ENCODE measurements at places on chromosomes 1 and 21.
A peak's percentile ranks its signal among the peaks of the same experiment; 100 is the strongest.

- DNase-seq, result no peak
Observed at GRCh38 chr1:95340061-95340460, 106.1 kb downstream of the RWDD3 start.

DNA sequence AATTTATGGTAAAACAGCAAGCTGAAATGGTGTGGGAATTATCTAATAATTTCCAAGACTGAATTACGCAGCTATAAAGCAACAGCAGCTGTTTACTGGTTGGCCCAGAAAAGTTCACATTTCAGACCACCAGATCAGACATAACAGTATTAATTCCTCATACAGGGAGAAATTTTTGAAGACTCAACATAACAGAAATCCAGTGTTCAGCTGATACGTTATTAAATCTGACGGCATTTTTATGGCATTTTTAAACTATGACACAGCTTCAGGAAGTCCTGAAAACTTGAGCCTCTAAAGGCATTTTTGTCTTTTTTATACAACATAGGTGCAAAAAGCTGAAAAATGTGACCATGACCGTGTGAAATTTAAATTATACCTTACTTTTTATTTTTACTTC is 91.2 kb downstream of the APP start:
- DNase-seq, result no peak

DNA sequence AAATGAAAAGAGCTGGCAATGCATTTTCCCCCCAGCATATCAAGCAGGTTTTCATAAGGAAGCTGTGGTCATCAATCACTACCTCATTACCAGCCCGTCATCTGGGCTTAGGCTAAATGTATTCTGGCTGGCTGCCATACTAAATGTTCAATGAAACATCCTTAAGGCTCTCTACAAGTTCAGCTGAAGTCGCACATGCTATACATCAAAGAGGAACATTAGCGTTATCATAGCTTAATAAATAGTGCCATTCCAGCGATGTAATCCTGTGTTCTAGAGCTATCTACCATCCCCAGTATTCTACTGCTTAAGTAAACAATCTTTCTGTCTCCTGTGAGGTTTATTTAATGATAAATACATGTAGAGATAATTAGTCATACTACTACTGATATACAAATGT is 288.8 kb downstream of the DPYD start:
- peak; percentile 21 for DNase-seq

GRCh38 chr1:21308330-21308729 is 18.1 kb upstream of the ECE1 start:
- no peak for DNase-seq

GRCh38 chr1:65762081-65762862 is 30.4 kb upstream of the PDE4B start:
- DNase-seq, result no peak

DNA sequence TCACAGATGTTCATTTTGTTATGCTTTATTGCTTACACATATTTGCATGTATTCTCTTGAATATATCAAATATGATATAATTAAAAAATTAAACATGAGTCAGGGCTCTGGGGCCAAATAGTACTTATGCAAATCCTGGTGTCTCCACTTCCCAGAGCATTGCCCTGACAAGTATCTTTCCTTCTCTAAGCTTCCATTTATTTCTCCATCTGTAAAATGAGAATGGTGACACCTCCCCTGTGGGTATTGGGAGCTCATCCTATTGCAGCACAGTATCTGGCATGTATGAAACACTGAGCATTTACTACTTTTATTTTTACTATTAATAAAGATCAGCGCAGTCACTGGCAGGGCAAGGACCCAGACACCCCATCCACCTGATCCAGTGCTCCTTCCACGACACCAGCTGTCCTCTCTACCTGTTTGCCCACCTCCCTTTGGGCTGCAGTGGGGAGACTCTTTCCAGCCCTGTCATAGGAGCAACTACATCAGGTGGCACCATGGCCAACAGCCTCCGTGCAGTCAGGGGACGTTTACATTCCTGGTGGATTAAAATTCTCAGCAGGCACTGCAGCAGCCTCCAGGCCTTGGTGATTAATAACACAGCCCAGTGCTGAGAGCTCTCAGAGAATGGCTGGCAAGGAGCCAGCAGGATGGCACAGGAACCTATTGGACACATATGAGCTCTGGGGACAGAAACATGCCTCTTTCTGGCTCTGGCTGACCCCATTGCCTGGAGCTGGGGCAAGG is 113.0 kb downstream of the DMRTB1 start:
- no peak for DNase-seq

DNA sequence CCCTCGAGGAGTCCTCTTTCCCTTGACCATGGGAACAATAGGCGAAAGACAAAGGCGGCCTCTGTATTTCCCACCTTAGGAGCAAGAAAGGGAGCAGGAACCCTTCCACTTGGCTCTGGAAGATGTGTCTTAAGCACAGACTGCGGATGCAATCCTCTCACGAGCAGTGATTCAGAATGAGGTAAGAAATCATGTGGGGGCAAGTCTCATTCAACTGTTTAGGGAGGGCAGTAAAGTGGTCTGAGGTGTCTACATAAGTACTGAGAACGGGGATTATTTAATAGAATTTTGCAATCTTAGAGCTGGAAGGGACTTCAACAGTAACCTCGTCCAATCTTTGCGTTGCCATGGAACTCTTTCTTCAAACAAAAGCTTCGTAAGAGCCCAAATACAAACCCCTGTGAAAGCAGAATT is 1.6 kb upstream of the DYRK3 start:
- no peak for DNase-seq

GRCh38 chr1:171780583-171781175 is 781 bp upstream of the METTL13 start:
- no peak for DNase-seq

DNA sequence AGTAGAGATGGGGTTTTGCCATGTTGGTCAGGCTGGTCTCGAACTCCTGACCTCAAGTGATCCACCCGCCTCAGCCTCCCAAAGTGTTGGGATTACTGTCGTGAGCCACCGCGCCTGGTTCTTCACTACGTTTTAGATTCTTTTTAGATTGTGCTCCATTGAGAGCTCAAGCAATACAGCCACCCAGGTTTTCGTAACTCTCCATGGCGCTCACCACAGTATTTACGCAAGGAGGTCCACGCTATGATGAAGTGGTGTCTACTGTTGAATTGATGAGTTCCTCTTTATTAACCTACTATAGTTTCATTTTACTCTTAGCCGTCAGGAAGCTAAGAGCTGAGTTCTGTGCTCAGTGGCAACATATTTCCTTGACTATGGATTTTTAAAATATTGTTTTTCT is 1.8 kb upstream of the KIF1B start:
- no peak for DNase-seq

GRCh38 chr1:119956306-119956705 is 60.0 kb upstream of the ADAM30 start:
- DNase-seq, result no peak

DNA sequence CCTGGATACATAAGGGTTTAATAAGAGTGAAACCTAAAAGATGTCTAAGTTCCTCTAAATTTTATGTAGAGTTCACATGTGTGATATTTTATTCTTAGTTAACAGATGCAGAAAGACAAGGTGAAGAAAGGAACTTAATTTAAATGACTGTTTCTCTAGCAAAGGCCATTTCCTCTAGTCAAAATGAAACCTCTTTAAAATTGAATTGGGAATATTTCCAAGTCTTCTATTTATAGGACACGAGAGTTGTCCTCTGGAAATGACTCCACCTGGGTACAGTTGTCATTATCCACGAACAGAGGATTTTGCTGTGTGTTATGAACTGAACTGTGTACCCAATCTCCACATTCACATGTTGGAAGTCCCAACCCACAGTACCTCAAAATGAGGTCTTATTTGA is 64.5 kb upstream of the KCNK1 start:
- no peak for DNase-seq

DNA sequence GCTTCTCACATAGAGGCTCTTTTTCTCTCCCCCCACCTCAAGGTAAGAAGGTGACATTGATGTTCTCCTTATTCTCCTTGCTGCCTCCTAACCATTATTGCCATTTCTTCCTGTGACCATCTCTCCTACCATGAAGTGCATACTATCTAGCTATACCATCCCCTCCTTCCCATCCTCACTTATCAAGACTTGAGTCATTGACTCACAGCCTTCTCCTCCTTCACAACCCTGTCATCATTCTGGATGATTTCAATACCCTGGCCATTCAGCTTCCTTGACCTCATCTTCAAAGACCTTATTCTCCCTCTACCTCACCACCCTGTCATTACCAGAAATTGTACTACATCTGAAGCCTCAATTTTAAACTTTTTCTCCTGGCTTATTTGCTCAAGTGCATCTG is 10.9 kb upstream of the HIPK1 start:
- DNase-seq, result no peak

DNA sequence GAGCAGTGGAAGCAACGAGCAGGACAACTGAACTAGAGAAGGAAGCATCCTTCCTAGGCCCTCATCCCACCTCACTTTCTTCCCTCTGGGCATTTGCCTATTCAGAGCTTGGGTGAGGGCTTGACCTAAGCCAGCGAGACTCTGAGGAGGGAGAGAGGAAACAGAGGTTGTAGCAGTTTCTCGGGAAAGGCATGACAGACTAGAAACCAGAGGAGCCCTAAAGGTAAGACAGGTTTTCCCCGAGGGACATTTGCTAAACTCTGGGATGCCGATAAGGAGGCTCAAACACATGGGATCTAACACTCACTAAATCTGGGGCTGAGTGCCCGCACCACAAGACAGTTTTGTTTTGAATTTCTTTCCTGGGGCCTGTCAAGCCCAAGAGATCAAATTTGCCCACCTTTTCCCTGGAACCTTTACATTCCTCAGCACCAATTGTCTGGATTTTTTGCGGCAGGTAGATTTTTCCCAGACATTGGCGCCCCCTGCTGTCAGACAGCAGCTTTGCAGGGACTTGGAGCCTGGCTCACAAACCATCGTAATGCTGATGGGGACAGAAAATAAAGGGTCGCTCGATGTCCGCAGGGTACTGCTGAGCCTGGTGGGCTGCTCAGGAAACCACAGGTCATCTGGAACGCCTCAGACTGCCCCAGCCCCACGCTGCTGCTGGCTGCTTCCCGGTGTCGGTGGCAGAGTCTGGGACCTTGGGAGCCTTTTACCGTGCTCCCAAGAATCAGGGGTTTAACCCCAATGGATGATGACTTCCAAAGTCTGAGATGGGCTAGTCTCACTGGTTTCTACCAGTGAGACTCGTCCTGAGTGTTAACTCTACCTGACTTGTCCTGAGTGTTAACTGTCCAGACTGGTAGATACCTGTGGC is 23.4 kb upstream of the TSPAN2 start:
- DNase-seq, result no peak

DNA sequence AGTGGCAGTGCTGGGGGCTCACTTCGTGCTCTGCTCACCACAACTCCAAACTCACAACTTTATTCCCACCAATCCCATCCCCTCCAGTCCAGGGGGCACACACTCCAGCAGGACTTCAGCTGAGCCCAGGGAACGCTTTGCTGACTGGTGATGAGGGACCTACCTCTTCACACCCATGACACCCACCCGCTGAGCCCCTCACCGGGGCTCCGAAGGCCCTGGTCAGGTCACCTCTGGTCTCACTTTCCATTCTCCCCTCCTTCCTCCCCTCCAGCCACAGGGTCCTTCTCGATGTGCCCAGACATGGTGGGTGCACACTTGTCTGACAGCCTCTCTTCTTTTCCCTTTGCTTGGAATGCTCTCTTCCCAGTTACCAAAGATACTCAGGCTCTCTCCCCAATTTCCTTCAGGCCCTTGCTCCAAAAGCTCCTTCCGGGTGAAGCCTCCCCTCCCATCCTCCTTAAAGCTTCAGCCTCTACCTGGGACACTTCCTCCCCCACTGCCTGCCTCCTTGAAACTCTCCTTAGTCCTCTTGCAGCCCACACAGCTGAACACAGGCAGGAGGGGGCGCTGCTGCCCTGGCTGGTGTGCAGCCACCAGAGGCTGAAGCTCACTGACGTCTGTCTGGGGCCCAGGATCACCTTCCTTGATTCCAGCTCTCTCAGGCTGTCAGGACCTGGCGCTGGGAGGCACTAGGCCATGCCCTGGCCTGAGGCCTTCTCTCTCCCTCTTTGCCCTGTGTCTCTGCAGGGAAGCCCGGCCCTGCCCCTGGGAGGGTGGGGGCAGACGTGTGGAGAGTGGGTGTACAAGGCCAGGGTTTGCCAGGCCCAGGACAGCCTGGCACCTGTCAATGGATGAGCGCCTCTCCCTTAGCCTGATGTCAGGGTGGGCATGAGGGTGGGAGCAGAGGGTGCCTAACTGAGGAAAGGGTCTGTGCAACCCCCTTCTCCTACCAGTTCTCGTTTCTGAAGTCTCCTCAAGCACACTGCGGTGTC is 1.6 kb downstream of the KCNE1 start:
- DNase-seq, result peak; percentile 16

GRCh38 chr1:86538775-86539174 is 8.1 kb upstream of the CLCA4 start:
- DNase-seq, result no peak

DNA sequence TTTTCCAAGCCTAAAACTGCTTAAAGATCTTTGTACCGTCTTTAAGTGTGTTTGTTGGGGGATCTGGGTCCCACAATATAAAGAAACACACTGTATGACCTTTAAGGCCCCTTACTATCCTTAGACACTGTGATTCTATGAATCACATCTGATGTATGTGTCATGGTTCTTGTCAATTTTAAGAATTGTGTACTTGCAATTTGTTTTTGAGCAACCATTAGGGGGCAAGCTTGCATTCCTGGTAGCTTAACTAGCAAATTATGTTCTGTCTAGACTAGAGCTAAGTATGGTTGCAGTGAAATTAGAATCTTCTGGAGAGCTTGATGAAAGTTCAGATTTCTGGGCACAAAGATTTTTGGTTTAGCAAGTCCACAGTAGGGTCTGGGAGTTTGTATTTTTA is 219.5 kb downstream of the TPR start:
- DNase-seq, result no peak

GRCh38 chr1:101290922-101291561 is 54.2 kb downstream of the S1PR1 start:
- DNase-seq, result no peak

- no peak for DNase-seq
Observed at GRCh38 chr21:44298301-44298700, 1.6 kb upstream of the PFKL start.

- DNase-seq, result no peak
Observed at GRCh38 chr1:218401441-218401997, 56.4 kb downstream of the TGFB2 start.

DNA sequence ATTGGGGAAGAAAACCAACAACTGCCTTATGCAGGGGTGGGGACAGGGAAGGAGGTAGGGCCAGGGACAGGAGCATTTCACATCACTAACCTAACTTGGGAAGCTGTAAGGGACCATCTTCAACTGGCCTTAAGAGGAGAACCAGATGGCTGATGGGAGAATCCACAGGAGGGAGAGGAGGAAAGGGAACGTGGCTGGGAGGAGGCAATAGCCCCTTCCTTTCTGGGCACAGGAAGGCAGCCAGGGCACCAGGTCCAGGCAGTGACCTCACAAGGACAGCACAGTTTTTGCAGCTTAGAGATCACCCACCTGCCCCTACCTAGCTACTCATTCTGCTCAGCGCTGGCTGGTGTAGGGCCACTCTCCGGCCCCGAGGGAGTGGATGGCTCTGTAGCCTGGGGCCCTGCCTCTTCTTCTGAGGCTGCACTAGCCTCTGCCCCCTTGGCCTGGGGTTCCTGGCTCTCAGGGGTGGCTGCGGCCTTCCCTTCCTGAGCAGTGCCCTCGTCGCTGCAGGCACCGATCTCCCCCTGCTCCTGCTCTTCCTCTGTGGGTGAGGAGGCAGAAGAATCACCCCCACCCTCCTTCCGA is 1.7 kb downstream of the MARCKSL1 start:
- no peak for DNase-seq

All from NCI-H1436 treated with DMSO at 0.1 percent for 48 hours (cell line).